KG1 (cell line): ENCODE measurements at places on chromosomes 2 and 18.

DNA sequence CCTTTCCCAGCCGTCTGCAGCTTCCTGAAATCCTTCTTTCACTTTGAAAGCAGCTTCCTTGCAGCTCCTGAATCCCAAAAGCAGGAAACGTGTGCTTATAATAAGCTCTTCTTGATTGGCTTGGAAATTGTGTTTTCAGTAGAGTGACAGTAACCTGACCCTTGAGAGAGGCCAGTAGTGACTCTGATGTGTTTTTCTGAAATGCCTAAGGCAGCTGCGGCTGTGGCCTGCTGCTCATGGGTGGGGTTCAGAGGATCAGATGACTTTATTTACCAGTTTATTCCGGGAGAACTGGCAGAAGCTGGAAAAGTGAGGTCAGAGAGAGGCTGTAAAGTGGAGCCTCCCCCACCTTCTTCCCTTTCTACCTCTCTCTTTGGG, 31.9 kb upstream of the RPIA start:
- no peak for DNase-seq

- DNase-seq: no peak
Observed at GRCh38 chr2:202632682-202633290, 2.0 kb upstream of the FAM117B start.

DNA sequence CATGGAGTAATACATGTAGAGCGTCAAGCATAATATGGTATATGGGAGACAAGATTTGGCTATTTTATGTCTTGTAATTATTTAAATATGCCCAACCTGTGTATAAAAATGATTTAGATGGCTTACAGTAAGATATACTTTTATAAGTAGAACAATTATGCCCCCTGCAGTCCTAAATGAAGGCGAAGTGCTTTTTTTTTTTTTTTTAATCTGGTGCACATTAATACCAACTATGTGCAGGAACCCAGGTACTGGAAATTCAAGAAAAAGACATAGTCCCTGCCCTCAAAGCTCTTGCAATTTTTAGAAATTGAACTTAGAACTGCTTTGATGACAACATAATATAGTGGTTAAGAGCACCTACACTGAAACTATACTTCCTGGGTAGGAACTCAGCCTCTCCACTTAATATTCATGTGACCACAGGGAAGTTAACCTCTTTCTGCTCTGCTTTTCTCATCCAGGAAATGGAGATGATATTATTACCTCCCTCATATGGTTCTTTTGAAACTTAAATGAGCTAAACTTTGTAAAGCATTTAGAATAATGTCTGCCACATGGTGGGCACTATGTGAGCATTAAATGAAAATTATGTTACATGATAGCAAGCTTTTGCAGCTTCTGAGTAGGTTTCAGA, 38.1 kb downstream of the AFTPH start:
- DNase-seq: peak; percentile 13

DNA sequence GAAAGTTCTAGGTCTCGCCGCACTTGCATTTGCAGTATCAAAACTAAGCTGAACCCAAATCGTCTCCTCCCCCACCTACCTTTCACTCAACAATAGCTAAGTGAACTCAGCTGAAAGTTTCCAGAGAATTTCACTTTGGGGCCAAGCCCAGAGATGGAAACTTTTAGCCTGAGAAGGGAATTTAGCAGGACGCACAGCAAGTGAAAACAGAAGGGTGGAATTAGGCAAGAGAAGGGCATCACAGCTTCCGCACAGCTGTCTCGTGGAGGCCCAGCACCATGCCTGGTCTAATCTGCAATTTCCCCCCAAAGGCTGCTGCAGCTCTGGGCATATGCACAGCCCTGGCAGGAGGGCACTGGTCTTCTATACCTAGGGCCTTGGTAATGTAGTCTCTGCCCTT, 262.0 kb downstream of the TNS1 start:
- DNase-seq: no peak
